Ureter (tissue), 1 donor: ENCODE measurements at places on chromosomes 6 and 20.

DNA sequence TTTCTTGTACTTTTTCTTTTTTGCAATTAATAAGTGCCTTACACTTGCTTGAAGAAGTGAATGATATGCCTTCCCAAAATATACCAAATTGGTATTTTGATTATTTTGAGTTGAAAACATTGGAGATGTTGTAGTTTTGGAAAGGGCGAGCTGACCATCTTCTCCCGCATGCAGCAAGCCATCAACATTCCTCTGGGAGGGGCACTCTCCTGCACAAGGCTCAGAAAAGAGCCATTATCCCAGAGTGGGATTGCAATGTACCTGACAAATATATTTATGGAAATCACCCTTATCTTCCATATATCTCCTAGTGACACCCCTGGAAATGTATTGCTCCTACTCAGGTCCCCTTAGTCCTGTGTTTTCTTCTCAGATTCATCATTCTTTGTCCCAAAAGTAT, 22.8 kb upstream of the PNRC1 start:
- DNase-seq, result no peak

DNA sequence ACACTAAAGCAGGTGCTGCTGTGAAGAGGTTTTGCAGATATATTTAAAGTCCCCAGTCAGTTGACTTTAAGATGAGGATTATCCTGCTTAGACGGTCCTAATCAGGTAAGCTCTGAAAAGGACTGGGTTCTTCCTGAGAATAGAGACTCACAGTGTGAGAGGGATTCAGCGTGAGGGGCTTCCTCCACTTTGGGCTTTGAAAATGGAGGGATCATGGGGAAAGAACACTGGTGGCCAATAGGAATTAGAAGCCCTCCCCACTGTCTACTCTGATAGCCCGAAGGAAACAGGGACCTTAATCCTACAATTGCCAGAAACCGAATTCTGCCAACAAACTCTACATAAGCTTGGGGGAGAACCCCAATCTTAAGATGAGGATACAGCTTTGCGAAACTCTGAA, 29.7 kb upstream of the HLA-G start:
- no peak for DNase-seq

- no peak for DNase-seq
Measured at GRCh38 chr6:24205020-24205492, 79.0 kb downstream of the NRSN1 start.

DNA sequence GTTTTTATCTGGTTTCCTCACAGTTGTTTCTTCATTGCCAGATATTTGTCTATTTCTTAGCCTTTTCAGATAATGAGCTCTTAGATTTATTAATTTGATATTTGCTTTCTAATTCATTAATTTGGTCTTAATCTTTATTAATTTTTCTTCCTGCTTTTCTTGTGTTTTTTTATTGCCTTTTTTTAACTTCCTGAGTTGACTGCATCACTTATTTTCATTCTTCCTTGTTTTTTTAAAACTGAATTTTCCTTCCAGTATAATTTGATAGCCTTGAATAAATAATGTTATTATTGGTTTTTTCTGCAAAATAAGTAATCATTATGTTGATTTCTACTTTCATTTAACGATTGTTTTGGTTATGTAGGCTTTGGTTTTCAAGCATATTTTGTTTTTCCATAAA, 91.5 kb downstream of the RNF144B start:
- no peak for DNase-seq

GRCh38 chr20:12262747-12263146, 345.1 kb downstream of the BTBD3 start:
- DNase-seq, result no peak

- peak; percentile 36 for DNase-seq
Measured at GRCh38 chr20:32971703-32972161, 32.5 kb downstream of the SUN5 start.

GRCh38 chr6:24761851-24762250, 12.9 kb upstream of the GMNN start:
- no peak for DNase-seq
